Erythroblast (primary cell): ENCODE measurements at places on chromosomes 16 and 17.

DNA sequence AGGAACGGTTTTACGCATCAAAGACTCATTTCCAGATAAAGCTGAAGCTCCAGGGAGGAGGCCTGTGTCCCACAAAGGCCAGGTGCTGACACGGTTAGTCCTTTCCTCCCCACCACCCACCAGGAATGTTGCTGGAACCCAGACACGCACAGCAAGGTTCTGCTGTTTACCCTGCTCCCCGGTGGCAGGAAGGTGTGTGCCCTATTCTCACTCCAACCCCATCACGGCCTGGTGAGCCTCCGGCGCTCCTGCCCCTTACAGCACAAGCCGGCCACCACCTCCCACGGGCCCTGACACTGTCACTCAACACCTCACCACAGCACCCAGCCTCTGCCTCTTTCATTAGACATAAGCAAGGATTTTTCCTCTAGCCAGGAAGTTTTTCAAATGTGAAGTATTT is 47.8 kb downstream of the ANKRD11 start:
- no peak for DNase-seq

DNA sequence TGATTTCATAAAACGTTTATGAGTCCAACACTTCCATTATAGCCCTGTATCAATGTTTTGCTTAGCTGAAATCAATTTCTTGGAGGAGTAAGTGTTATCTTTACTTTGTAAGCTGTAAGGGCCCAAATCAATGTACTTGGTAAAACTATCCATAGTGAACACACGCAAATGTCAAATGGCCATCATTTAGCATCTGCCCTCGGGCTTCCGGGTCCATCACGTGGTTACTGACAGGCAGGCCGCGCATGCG is 687 bp upstream of the NARF start:
- no peak for DNase-seq

GRCh38 chr16:1790611-1791255 is 2.8 kb downstream of the IGFALS start:
- no peak for DNase-seq

GRCh38 chr17:36793976-36794375 is 143.3 kb upstream of the LHX1 start:
- DNase-seq: no peak

GRCh38 chr16:87076950-87077749 is 240.0 kb downstream of the C16orf95 start:
- DNase-seq: peak; percentile 59

GRCh38 chr17:47644324-47644723 is 5.4 kb upstream of the KPNB1 start:
- no peak for DNase-seq

DNA sequence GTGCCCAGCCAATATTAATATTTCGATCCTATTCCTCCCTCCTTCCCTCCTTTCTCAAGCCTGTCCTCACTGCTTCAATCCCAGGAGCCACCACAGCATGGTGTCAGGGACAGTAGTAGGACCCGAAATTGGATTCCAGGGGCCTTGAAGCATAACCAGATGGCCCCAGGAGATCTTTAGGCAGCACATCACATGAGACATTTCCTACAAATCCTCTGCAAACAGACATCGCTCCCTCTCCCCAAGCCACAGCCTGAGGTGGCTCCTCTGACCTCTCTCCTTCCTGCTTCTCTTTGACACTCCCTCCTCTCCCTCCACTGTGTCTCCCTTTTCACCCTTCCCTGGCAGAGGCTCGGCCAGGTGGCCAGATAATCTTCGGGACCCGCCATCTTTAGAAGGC is 76.6 kb downstream of the BMERB1 start:
- DNase-seq: no peak
